NCI-H1417 (cell line): ENCODE measurements at places on chromosomes 3 and 15.

GRCh38 chr3:135326851-135327250 is 531.8 kb downstream of the EPHB1 start:
- DNase-seq: no peak

DNA sequence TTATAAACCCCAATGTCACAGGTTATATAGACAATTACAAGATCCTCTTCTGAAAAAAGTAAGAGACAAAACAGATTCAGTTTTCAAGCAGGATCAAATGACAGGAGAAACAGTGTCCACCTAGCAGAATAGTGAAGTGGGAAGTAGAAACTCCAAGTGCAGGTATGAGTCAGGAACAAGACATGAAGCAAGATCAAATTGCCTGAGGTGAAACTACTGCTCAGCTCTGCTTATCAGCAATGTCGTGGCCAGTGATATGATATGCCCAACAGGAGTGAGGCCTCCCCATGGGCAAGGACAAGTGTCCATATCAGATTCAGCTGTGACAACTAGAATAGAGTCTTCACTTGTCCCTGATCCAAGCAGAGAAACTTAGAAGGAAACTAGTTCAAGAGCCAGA is 100.0 kb downstream of the ZMAT3 start:
- no peak for DNase-seq

DNA sequence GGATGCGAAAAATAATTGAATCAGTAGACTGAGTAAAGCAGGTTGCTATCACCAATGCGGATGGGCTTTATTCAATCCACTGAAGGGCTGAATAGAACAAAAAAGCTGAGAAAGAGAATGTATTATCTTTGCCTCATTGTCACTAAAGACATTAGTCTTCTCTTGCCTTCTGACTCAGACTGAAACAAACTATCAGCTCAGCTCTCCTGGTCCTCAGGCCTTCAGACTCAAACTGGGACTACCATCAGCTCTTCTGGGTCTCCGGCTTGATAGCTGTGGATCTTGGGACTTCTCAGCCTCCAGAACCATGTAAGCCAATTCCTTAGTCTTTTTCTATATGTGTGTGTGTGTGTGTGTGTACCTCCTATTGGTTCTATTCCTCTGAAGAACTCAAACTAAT is 12.6 kb downstream of the IFT57 start:
- no peak for DNase-seq

GRCh38 chr3:18223571-18223970 is 201.6 kb downstream of the SATB1 start:
- DNase-seq: no peak

DNA sequence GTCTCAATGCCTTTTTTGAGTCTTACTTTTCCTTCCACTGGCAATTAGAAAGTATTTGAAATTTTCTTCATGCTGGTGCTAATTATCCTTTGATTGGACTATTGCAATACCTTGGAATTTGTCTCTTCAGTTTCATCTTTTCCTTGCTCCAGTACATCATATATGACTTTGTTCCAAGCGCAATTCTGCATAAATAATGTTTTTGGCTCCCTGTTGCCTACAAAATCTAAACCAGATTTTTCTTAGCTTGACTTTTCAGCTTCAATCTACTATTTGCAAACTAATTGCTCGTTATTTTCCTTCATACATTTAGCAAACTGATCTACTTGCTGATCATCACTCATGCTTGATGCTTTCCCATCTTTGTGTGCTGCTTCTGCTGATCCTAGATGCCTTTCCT is 230.8 kb upstream of the GPR149 start:
- DNase-seq: no peak

DNA sequence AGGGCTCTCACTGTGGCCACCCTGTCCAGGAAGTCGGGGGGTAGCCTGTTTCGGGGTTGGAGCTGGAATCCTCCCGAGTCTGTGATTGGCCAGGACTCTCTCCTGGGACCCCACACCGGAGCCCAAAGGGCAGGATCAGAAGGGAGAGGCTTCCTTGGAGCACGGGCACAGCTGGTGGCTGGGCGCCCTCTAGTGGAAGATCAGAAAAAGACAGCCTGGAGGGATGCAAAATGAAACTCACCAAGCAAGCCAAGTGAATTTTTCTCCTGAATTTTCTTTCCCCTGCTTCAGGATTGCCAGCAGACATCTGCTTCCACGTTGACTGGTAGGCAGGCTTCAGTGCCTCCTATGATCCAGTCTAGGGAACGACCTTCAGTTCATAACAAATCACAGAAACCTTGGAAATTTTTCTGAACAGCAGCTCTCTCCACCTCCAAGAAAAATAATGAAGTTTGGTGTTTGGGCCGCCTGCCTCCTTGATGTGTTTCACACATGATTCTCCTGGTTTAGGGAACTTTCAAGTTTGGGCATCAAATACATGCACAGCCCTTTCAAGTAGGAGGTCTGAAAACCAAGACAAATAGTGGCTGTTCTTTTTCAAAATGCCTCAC is 224.6 kb downstream of the VPS13C start:
- DNase-seq: peak; percentile 62

GRCh38 chr3:119937229-119937628 is 155.3 kb downstream of the NR1I2 start:
- DNase-seq: no peak

GRCh38 chr3:191257286-191257685 is 58.2 kb downstream of the OSTN start:
- DNase-seq: no peak

DNA sequence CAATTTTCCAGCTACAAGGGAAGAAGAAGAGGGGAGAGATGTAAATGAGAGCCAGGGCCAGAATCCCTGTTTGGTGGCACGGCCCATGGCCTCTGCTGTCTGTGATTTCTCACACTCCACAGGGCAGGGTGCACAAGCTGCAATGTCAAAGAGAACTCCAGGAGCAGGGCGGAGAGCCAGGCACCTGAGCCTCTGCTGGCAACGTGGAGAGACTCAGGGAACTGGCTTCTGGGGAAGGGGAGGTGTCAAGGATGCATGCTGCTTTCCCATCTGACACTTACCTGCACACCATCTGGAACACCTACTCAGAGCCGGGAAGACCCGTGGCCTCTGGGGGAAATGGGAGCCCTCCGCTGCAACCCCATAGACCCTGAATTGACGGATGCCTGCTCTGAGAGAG is 507.5 kb upstream of the NR2F2 start:
- DNase-seq: no peak

DNA sequence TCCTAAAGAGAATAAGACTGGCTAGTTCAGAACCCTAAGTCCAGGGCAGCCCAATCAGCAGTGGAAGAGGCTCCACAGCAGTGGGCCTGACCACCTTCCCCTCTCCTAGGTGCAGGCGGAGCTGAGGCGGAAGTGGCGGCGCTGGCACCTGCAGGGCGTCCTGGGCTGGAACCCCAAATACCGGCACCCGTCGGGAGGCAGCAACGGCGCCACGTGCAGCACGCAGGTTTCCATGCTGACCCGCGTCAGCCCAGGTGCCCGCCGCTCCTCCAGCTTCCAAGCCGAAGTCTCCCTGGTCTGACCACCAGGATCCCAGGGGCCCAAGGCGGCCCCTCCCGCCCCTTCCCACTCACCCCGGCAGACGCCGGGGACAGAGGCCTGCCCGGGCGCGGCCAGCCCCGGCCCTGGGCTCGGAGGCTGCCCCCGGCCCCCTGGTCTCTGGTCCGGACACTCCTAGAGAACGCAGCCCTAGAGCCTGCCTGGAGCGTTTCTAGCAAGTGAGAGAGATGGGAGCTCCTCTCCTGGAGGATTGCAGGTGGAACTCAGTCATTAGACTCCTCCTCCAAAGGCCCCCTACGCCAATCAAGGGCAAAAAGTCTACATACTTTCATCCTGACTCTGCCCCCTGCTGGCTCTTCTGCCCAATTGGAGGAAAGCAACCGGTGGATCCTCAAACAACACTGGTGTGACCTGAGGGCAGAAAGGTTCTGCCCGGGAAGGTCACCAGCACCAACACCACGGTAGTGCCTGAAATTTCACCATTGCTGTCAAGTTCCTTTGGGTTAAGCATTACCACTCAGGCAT is 33.7 kb downstream of the VIPR1 start:
- DNase-seq: no peak

DNA sequence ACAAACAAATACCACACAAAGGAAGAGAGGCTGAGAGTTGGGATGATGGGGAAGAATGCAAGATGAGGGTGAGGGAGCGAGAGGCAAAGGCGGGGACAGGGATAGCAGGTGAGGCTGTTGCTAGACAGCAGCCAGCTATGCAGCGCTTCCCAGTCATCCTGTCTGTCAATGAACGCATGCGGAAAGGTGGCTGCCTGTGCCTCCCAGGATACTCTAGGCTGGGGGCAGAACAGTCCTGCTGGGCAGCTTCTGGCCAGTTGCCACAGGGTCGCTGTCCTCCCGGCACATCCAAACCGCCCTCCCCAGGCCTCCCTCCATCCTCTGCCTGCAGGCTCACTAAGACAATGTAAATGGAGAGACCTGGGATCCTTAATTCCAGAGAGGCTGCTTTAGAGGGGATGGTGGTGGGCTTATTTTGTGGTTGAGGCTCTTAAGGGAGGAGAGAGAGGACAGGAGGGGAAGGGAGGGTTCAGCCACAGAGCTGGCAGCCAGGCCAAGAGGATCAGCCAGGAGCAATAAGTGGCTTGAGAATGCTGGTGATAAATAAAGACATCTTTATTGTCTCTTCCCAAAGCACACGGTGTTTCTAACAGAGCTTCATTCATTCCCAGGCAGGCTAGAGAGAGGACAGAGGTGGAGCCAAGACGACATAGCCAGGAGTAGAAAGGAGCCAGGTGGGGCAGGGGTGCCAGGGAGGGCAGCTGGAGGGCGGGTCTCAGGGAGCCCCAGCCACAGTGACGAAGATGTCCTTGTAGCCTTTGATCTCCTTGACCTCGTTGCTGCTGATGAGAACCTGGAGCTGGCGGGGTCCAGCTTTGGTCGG is 9.2 kb upstream of the TGM5 start:
- DNase-seq: no peak

DNA sequence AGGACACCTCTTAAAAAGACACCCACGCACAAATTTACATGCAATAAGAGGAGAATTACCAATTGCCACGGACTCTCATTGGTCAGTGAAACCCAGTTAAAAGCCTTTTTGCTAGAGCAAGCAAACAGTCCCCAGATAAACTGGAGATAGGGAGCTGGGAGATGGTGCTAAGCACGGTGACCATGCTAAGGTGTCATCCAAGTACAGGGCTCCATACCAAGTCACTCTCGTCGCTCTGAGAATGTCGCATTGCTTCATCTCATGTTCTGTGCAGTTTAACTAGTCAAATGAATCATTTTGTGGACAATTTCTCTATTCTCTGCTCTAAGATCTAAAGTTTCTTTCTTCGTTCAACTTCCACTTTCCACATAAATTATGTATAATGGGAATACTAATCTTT is 581.9 kb downstream of the AGBL1 start:
- no peak for DNase-seq

DNA sequence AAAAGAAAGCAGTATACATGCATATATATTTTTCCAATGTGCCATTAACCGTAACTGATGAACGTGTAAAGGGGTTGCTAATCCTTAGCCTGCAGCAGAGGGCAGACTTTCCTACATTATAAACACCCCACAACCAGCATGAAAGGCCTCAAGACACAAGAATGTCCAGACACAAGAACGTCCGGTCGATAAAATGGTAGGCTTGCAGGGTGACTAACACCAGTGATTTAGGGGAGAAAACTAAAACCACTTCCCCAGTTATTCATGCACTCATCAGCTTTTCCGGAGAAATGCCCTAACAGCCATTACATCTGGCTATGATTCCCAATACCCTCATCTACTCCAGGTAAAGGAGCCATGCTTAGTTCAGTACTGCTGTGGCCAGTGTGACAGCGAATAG is 57.4 kb downstream of the LRTM1 start:
- DNase-seq: peak; percentile 56

DNA sequence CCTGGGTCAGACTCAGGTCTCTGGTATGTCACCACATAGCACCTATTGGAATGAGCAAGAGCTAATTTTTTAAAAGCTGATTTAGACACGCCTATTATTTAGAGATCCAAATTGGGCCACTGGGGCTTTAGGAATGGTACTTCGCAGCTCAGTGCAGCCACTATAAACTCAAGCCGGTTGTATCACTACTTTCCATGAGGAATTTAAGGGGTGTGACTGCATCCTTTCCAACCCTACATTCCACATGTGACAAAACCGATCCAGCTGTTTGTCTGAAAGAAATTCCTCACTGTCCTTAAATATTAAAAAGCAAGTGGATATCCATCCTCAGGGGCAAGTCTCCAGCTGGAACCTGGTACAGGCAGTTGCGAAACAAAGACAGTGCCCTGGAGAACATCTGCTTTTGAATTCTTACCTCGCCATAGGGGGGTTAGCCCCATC is 12.8 kb downstream of the VGLL3 start:
- no peak for DNase-seq

GRCh38 chr3:15805756-15806266 is 8.0 kb upstream of the ANKRD28 start:
- no peak for DNase-seq
